ENCODE measurements at places on chromosomes 2 and 18. TPM values are rescaled to one million over a fixed set of nuclear protein-coding genes. Genes with fewer than 3 reads are reported as not detected.

DNA sequence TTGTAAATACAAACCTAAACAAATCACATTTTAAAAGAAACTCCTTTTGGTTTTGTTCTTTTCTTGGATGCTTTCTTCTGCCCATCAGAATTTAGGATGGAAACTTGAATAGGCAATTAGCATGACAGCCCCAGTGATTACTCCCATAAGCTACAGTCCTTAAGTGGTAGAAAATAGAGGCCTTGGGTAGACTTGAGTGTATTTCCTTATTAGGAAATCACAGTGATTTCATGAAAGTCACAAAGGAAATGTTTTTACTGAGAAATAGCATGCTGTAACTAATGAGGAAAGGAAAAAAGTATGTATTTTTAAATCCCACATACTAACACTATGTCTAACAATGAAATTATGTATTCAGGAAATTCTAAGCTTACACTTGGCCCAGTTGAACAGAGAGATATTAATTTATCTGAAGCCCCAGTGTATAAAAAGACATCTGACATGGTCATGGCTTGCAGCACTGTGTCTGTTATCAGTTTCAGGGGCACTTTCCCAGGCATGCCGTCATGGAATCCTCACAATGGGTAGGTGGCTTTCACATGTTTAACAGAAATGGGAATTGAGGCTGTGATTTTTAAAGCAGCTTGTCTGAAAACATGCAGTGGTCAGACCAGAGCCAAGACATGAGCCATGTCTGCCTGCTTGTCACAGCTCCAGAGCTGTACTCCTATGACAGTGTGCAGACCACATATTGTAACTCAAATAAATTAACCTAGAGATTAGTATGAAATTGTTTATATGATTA, 79.7 kb upstream of the TRIB2 start:
- H3K4me3 ChIP-seq, result no peak overlapping the region
- H3K27me3 ChIP-seq, result no peaks in the 10 kb centered on the region
- peak; percentile 35 for DNase-seq

- no peaks in the 10 kb centered on the region for H3K36me3 ChIP-seq
- no peak overlapping the region for H3K27ac ChIP-seq
- no peaks in the 10 kb centered on the region for H3K27me3 ChIP-seq
- H3K4me3 ChIP-seq, result no peak overlapping the region
- no peak for DNase-seq
These were observed 124.9 kb upstream of the PIEZO2 start for GRCh38 chr18:11274144-11274794.

NXPH2 gene
- total RNA-seq, result 10.5 TPM

DNA sequence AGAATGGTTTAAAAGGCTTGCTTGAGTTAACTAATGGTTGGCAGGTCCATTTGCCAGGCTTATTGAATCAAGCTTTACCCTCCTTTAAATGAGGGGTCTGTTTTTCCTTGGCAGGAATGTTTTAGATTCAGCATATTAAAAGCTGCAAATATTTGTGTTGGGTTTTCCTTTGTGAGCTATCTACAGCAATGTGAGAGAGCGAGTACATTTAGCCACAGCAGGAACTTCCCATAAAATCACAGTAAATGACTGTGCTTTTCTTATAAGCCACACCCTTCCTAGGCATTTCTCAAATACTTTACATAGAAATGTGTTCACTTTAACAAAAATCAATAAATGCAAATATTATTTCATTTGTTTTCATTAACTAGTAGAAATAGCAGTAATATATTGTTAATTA, 23.9 kb downstream of the CALCRL start:
- H3K4me1 ChIP-seq, result no peaks in the 10 kb centered on the region
- H3K27me3 ChIP-seq, result no peaks in the 10 kb centered on the region
- no peak for DNase-seq
- no peak overlapping the region for H3K4me3 ChIP-seq
- H3K27ac ChIP-seq, result no peak overlapping the region

AKAIN1 gene
- total RNA-seq, result not detected

CNGA3 gene
- total RNA-seq, result 0.04 TPM

GRCh38 chr18:52499644-52500043, 159.6 kb downstream of the DCC start:
- no peak overlapping the region for H3K4me3 ChIP-seq
- H3K4me1 ChIP-seq, result no peaks in the 10 kb centered on the region
- no peaks in the 10 kb centered on the region for H3K27me3 ChIP-seq
- H3K36me3 ChIP-seq, result no peaks in the 10 kb centered on the region
- H3K27ac ChIP-seq, result no peak overlapping the region

FAM237A gene
- not detected for total RNA-seq

PARD3B gene
- total RNA-seq, result 8.5 TPM

DNA sequence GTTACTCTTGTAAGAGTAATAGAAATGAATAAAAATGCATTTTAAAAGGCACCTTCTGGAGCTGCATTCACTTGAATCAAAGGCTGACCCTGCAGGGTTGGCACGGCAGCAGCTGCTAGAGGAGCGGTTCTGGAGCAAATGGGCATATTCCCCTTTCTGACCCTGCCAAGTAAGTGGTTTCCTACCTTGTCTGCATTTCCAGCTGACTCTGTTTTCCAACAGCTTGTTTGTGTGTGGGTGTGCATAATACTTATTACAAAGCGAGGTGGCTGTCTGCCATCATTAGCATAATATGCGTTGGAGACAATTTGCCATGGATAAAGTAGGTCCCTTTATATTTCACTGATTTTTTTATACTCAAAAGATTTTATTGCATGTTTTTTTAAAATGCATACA, 21.3 kb upstream of the TTN start:
- H3K4me1 ChIP-seq, result no peaks in the 10 kb centered on the region
- no peaks in the 10 kb centered on the region for H3K27me3 ChIP-seq
- no peak for DNase-seq

DNA sequence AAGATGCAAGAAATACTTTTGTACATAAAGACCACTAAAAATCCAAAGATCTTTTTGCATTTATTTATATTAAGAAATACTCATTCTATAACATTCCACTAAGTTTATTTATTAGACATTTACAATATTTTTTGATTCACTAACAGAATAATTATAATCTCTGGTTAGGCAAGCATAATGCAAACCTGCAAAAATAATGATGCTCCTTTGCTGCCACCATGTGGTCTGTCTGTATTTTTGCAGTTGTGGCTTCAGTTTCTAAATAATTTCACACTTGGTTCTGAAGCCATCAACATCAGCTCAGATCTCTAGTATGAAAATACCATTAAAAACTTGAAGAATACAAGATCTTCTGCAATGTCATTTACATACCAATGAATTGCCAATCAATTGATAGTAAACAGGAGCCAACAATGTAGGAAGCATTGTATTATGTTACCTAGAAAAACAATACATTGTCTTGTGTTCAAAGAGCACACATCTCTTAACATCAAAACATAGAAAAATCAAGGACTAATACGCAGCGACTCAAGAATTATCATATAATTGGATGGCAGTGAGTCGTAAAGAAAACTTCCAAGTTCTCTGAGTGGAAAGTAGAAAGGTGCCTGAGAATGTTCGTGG, 28.8 kb upstream of the WDR75 start:
- no peaks in the 10 kb centered on the region for H3K36me3 ChIP-seq
- no peaks in the 10 kb centered on the region for H3K27me3 ChIP-seq
- no peak overlapping the region for H3K4me3 ChIP-seq
- DNase-seq, result peak; percentile 83

GRCh38 chr2:239184179-239184578, 216.6 kb downstream of the HDAC4 start:
- no peaks in the 10 kb centered on the region for H3K27me3 ChIP-seq
- no peak for DNase-seq
- H3K4me1 ChIP-seq, result no peaks in the 10 kb centered on the region

WNT6 gene
- total RNA-seq, result not detected

DNA sequence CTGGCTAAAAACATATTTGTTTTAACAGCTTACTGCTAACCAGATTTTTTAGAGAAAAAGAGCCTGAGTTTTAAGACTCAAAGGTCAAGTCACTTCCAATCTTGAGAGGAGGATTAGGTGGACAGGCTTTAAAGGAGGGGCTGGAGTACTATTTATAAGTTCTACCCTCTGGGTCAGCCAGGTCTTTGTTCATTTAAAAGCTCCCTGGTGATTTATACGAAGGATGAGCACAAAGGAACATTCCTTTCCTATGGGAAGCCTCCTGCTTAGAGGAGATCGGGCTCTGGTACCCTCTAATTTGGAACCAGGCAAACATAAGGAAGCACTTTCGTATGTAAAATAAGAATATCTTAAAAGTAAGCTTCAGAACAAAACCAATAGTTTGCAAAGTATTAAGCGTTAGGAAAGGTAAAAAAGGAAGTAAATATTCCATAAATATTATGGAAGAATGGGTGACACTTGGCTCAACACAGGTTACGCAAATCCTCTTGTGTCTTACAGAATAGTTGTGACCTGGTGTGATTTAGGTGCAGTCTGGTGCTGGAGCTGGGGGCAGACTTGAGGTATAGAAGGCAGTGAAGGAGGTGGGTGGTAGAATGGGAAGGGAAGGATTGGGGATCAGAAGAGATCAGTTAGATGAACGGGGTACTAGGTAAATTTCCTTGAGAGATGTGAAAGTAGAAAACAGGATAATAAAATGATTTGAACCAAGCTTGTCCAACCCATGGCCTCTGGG, 35.6 kb downstream of the PDE6D start:
- no peak overlapping the region for H3K27ac ChIP-seq
- no peaks in the 10 kb centered on the region for H3K36me3 ChIP-seq
- H3K4me1 ChIP-seq, result peaks cover 15% of the 10 kb centered on the region
- H3K27me3 ChIP-seq, result no peaks in the 10 kb centered on the region
- DNase-seq, result peak; percentile 23

GRCh38 chr2:160232905-160233475, 32.9 kb upstream of the ITGB6 start:
- no peak overlapping the region for H3K4me3 ChIP-seq
- no peaks in the 10 kb centered on the region for H3K27me3 ChIP-seq
- H3K27ac ChIP-seq, result no peak overlapping the region

GRCh38 chr18:44654573-44654972, 26.1 kb upstream of the SETBP1 start:
- no peaks in the 10 kb centered on the region for H3K27me3 ChIP-seq
- no peak for DNase-seq
- no peaks in the 10 kb centered on the region for H3K36me3 ChIP-seq
- H3K27ac ChIP-seq, result no peak overlapping the region

CXCR4 gene
- 2.4 TPM for total RNA-seq

UGT1A1 gene
- total RNA-seq, result not detected

DNA sequence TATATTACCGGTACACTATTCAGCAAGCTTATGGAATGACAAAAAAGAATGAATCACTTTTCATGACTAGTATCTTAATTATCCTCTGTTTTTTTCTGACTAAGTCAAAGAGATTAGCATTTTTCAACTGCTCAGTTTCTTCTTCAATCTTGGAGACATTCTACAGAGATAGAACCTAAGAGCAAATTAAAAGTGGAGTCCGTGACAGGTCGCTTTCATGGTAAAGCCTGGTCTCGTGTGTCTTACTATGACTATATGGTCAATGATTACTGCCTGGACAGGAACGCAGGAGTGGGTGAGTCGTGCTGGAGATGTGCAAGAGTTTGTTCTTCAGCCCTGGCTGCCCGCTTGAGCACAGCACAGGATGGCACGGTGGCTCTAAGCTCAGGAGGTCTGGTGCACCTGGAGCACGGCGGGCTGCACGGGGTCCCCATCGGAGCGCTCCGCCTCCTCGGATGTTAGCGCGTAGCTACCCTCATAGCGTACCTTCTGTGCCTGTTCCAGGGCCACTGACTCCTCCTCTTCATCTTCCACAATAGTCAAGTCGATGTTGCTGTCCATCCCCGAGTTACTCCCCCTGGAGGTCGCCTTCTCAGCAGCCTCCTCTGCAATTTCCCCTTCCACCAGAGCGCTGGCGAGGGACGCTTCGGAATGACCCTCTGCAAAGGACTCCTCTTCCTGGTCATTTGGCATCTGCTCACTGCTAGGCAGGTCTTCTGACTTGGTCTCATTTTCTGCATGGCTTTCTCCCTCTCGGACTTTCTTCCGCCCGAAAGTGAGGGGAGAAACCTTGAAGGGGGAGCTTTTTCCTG, 11.1 kb downstream of the CAVIN2 start:
- H3K4me3 ChIP-seq, result no peak overlapping the region
- no peak for DNase-seq
- H3K4me1 ChIP-seq, result peaks cover 27% of the 10 kb centered on the region
- no peaks in the 10 kb centered on the region for H3K36me3 ChIP-seq
- no peaks in the 10 kb centered on the region for H3K27me3 ChIP-seq

DNA sequence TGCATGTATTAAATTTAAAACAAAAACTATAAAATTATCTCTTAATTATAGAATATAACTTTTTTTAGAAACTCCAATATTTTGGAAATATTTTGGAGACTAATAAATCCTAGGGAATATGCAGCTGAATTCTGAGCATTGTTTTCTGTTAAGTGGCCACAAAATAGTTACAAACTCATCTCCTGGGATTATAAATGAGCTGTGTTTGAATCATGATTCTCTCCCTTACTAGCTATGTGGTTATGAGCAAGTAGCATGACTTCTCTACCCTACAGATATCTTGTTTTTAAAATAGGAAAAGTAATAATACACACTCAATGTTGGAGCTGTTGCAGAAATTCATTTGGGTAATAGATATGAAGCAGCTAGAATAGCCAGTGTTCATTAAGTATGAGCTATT, 137.9 kb upstream of the ITGA4 start:
- no peaks in the 10 kb centered on the region for H3K36me3 ChIP-seq
- no peaks in the 10 kb centered on the region for H3K27me3 ChIP-seq
- DNase-seq, result no peak
- no peak overlapping the region for H3K27ac ChIP-seq
- no peaks in the 10 kb centered on the region for H3K4me1 ChIP-seq

GRCh38 chr2:84844141-84844540, 36.7 kb downstream of the TRABD2A start:
- no peaks in the 10 kb centered on the region for H3K27me3 ChIP-seq
- no peak overlapping the region for H3K4me3 ChIP-seq
- H3K27ac ChIP-seq, result no peak overlapping the region

DNA sequence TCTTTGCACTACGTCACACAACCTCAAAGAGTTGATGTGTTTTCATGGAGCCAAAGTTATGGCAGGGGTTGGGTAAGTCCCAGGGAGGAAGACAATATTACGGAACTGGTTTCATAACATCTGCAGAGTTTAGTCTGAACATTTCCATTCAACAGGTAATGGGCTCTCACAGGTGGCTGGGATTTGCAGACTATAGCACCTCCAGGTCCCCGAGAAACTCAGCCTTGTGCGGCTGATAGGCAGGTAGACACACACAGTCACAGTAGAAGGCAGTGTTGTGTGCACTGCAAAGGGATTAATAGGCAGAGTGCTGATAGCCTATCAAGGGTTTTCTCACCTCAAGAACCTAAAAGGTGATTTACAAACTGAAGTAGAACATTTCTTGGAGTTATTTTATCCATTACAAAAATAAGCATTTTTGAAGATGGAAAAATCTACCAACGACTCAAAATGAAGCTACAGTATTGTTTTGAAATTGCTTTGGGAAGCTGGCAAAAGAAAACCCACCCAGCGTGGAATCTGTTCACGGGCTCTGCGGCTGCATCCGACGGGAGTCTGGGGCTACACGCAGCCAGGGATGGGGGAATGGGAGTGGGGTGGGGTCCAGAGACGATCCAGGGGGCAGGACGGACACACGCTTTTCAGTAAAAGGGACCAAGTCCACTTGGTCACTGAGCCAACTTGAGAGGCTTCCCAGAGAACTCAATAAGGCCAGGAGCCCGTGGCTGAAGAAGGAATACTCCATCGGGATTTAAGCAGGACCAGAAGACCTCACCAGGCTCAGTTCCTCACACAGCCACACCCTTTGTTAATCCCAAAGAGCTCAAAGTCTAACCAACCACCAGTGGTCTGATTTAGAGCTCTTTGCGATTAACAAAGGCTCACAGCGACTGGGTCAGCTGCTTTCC, 82.9 kb downstream of the CHRNA1 start:
- no peaks in the 10 kb centered on the region for H3K36me3 ChIP-seq
- no peaks in the 10 kb centered on the region for H3K4me1 ChIP-seq
- no peaks in the 10 kb centered on the region for H3K27me3 ChIP-seq
- peak overlapping the region; percentile 77 for H3K4me3 ChIP-seq
- H3K27ac ChIP-seq, result no peak overlapping the region
- peak; percentile 28 for DNase-seq
